ENCODE measurements at places on chromosomes 16 and 17.

GRCh38 chr16:29974291-29975133 lies 844 bp downstream of the TAOK2 start:
- DNase-seq: no peak

- DNase-seq: no peak
These were observed 7.7 kb downstream of the SLC35B1 start for GRCh38 chr17:49699966-49700575.

GRCh38 chr16:83652943-83653342 lies 154.8 kb upstream of the HSBP1 start:
- DNase-seq: no peak

GRCh38 chr17:42025191-42025579 lies 5.3 kb downstream of the NKIRAS2 start:
- DNase-seq: no peak

- DNase-seq: no peak
These were observed 4.3 kb upstream of the MYL4 start for GRCh38 chr17:47204722-47205418.

DNA sequence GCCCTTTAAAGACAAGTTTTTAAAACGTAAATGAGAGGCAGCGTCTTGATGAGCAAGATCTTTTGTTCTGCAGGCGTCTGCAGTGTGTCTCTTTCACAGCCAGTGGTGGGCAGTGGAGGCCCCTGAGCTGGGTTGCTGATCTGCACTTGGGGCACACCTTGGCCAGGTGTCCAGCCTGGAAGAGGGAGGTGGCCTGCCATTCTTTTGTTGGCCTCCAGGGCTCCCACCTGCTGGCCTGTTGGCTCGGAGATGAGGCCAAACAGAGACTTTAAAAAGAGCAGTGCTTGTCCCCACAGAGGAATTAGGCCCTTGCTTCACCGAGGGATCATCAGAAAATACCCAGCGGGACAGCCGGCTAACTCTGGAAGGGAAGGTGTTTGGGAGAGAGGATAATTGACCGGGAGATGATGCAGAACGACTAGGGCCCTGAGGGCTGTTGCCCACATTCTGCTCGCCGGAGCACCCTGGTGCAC lies 145.9 kb upstream of the PLCG2 start:
- no peak for DNase-seq

- no peak for DNase-seq
These were observed 74.7 kb downstream of the CDH13 start for GRCh38 chr16:82701442-82701955.

- no peak for DNase-seq
These were observed 1.8 kb upstream of the TMC5 start for GRCh38 chr16:19415918-19416317.

GRCh38 chr16:57601801-57602478 lies 26.5 kb upstream of the ADGRG1 start:
- no peak for DNase-seq

DNA sequence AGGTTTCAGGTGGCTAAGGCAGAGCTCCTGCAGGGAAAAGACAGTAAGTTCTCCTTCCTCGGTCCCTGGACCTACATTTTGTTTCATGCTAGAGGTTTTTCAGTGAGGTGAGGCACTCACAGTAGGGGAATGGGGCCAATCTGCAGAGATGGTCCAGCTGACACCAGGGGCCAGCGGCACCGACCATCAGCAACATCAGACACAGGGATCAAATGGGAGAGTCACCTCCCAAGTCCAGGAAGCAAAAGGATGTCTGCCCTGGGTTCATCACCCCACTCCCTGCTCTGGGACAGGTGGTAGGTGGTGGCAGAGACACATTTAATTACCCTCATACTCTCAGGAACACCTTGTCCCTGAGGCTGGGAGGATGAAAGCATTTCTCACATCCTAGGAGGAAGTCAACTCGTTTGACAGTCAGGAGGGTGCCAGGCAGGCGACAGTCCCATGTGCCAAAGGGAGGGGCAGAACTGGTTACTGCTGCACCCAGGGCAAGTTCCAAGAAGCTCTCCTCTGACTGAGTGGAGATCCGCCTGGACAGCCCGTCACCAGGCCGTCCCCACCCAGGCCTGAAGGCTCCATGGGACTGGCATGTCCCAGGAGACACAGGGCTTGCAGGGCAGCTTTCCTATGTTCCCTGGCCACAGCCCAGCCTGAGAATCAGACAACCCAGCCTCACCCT lies 19.2 kb downstream of the ATP6V0D1 start:
- no peak for DNase-seq

- DNase-seq: no peak
These were observed 152.0 kb downstream of the KCNJ12 start for GRCh38 chr17:21528031-21528695.

DNA sequence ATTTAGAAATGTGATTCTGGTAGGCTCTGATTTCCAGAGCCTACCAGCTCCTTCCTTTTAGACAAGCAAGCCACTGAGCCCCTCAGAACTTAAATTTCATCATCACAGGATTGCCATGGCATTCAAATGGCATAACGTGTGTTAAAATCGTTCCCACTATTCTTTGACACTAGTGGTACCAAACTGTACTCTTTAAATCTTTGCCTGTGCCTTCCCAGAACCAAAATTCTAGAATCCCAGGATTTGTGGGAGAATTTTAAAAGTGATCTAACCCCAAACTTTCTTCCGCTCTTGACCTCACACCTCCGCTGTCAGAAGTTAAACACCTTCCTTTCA lies 287 bp upstream of the INTS2 start:
- no peak for DNase-seq

DNA sequence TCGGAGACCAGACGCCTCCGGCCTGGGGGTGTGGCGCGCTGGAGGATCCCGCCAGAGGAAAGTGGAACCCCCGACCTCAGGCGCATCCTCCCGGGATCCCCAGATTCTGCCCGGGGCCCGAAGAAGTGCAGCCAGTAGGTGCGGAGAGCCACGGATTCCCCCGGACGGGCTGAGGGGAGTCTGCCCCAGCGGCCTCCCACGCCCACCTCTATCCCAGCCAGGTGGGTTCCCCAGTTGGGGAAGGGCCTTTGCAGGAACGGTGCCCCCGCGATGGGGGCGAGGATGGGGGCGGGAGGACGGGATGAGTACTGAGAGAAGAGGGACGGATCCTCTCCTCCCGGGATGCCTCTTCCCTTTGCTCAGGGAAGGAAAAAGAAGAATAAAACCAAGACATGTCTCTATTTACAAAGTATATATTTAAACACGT lies 5.1 kb downstream of the CBX8 start:
- no peak for DNase-seq

DNA sequence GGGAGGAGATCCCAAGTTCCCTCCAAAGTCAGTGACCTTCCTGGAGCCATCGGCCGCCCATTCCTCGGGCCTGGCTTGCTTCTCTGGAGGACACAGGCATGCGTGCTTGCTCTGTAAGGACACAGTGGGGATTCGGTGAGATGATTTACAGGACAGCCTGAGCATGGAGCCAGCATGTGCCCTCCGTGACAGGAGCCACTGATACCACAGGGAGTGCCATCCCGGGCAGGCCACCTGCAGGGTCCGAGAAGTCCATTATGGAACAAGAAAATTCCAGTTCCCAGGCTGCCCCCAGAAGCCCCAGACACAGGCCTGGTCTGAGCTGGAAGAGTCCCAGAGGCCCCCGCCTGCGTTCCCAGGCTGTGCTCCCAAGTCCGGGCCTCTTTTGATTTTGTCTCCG lies 47.9 kb downstream of the FOXL1 start:
- no peak for DNase-seq

DNA sequence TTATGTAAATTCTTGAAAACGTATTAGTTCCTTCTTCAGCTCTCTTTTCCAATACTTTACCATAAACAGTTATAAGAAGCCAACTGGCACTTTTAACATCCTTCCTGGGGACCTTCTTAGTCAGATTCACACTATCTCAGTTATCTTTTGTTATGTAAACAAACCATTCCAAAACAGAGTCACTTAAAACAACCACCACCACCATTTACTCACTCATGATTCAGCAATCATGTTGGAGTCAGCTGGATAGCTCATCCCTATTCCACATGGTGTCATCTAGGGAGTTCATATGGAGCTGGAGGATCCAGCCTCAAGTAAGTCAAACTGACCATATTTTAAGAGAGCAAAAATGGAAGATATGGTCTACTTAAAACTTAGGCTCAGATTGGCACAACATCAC lies 240.3 kb upstream of the IRX3 start:
- no peak for DNase-seq

DNA sequence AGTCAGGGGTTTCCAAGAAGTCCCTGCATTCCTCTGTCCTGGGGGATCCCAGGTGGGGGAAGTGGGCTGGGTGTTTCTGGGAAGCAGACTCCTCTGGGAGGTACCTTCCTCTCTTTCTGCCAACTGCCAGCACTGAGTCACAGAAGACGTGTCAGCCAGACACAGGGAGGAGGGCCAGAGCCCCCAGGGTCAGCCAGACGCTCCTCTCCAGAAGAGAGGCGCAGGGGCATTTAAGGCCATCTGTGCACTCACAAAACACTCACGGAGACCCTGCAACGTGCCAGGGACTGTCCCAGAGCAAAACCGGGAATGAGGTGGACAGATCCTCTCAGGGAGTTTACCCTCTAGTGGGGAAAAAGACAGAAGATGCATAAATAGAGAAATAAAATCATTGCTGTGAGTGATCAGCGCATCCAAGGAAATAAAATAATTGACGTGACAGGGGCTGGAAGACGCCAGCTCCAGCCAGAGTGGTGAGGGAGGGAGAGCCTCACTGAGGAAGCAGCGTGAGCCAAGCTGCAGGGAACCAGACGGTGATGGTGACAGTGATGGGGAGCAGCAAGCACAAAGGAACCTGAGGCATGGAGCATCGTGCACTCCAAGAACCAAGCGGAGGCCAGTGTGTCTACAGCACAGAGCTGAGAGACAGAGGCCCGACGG lies 105.4 kb downstream of the ZNF423 start:
- DNase-seq: no peak

DNA sequence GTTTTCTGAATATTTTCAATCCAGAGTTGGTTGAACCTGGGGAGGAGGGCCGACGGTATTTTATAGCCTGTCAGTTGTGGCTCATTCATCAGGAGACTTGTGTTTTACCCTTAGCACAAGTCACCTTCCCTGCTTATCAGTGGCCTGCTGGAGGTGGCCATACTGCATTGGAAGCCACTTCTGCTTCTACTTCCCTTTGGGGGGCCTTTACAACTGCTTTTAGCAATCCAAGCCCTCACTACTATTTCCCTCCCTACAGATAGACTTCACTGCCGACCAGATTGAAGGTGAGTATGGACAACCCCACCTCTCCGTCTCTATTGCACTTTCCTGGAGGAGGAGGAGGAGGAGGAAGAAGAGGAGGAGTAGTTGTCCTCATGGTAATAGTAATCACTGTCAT lies 4.4 kb downstream of the MYL4 start:
- no peak for DNase-seq

DNA sequence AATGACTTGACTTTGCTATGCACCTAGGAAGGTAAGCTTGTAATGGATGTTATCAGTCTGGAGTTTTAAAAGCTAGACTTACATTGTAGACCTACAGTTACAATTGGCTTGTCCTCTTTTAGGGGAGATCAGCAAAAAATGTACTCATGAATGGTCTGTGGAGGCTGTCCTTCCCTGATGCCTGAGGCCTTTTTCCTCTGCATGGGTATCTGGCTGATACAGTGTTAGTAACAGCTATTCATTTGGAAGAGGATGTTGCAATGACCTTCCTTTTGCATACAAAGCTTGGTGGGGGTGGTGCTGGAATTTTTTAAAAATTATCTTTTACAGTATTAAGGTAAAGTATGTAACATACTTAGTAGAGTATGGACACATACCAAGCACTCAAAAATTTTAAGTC lies 525.5 kb downstream of the KIF2B start:
- no peak for DNase-seq

- DNase-seq: no peak
These were observed 29.0 kb upstream of the ADORA2B start for GRCh38 chr17:15915961-15916360.

- no peak for DNase-seq
These were observed 715 bp downstream of the TLCD3A start for GRCh38 chr17:732902-733720.

DNA sequence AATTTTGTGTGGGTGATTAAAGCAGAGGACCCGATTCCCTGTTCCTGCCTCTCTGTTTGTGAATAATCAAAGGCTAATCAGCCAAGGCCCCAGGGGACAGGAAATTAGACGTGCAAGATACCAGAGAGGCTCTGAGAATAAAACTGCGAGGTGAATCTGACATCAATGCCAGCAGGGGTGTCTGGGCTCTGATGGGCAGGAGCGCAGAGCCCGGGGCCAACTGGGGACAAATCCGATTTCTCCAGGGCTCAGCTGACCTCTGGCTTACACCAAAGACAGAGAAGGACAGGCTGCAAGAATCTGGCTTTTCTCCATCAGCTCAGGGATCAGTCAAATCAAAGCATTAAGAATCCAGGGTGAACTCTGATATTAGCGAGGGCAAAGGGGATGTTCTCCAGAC lies 174.3 kb downstream of the XYLT1 start:
- no peak for DNase-seq

- DNase-seq: no peak
These were observed 98.6 kb downstream of the USP22 start for GRCh38 chr17:20944014-20944865.

DNA sequence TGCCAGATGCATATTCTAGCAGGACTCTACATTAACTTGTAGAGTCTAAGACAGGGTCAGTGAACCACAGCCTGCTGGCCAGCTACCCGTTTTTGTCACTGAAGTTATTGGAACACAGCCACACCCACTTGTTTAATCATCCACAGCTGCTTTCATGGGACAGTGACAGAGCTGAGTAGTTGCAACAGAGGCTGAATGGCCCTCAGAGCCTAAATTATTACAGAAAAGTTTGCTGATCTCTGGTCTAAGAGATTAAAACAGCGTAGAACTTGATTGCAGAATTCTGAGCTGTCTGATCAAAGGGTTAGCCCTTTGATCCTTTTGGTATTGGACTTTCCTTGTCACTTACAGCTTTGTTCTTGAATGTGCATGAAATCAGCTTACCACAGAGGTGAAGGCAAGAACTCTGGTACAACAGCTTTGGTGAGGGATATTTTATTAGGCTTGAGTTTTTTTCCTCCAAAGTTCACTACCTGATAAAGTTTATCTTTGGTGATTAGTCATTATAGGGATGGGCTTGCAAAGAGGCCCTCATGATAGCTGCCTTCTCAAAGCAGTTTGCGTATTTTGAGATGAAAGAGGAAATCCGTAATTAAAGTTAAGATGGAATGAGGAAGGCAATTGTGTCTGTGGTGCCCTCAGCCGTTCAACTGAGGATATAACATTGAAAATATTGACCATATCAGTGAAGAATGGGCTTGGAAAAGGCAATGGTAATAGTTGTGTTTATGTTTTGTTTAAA lies 23.6 kb downstream of the ALDH3A2 start:
- DNase-seq: no peak

DNA sequence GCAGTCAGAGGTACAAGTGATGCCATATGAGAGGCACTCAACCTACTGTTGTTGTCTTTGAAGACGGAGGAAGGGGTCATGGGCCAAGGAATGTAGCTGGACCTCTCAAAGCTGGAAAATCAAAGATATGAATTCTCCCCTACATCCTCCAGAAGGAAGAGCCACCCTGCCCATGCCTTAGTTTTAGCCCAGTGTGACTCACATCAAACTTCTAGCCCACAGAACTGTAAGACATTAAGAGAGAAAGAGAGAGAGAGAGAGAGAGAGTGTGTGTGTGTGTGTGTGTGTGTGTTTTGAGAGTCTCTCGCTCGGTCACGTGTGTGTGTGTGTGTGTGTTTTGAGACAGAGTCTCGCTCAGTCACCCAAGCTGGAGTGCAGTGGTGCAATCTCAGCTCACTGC lies 87.1 kb downstream of the STX8 start:
- no peak for DNase-seq
